ENCODE measurements at places on chromosomes 16 and 17. TPM values are rescaled to one million over a fixed set of nuclear protein-coding genes. Genes with fewer than 3 reads are reported as not detected.

QRICH2 gene
- polyA plus RNA-seq: 2.2 TPM

MYL4 gene
- polyA plus RNA-seq: 0.22 TPM

TLCD1 gene
- polyA plus RNA-seq: 11.7 TPM

RHBDL3 gene
- polyA plus RNA-seq: 0.79 TPM

SUZ12 gene
- polyA plus RNA-seq: 8.9 TPM

RNF167 gene
- polyA plus RNA-seq: 79.2 TPM

SLC6A2 gene
- polyA plus RNA-seq: 0.45 TPM

SDR42E1 gene
- polyA plus RNA-seq: 2.6 TPM

KCNG4 gene
- not detected for polyA plus RNA-seq

PRSS21 gene
- 0.39 TPM for polyA plus RNA-seq

ALOX15 gene
- 0.09 TPM for polyA plus RNA-seq

PERCC1 gene
- not detected for polyA plus RNA-seq

Measured in adipose tissue (tissue), 3 donors.